ENCODE measurements at places on chromosomes 3 and 15. TPM values are rescaled to one million over a fixed set of nuclear protein-coding genes. Genes with fewer than 3 reads are reported as not detected.

CHMP2B gene
- 24.0 TPM for total RNA-seq

LRRC34 gene
- total RNA-seq = 4.6 TPM

CCR3 gene
- total RNA-seq = not detected

SLC22A14 gene
- total RNA-seq = not detected

PSTPIP1 gene
- total RNA-seq = not detected

IGF2BP2 gene
- 27.5 TPM for total RNA-seq

FGF7 gene
- total RNA-seq = 129 TPM

GNAT1 gene
- total RNA-seq = not detected

TGM4 gene
- not detected for total RNA-seq

CPNE9 gene
- total RNA-seq = not detected

SAMMSON gene
- not detected for total RNA-seq

AGTR1 gene
- total RNA-seq = 20.5 TPM

HIGD2B gene
- total RNA-seq = not detected

SCN5A gene
- total RNA-seq = 0.05 TPM

TF gene
- 0.12 TPM for total RNA-seq

TUSC7 gene
- not detected for total RNA-seq

FAM107A gene
- total RNA-seq = 1.2 TPM

SEMA3B gene
- total RNA-seq = 4.4 TPM

C3orf49 gene
- not detected for total RNA-seq

CFAP20DC gene
- total RNA-seq = 0.06 TPM

MNS1 gene
- total RNA-seq = 1.9 TPM

CHRM5 gene
- total RNA-seq = 0.06 TPM

TMEM115 gene
- 65.7 TPM for total RNA-seq

NKIRAS1 gene
- total RNA-seq = 11.4 TPM

TGM5 gene
- not detected for total RNA-seq

USP8 gene
- total RNA-seq = 22.8 TPM

CADM2 gene
- not detected for total RNA-seq

GOLGA8N gene
- 3.6 TPM for total RNA-seq

CLDN16 gene
- not detected for total RNA-seq

CTXN2 gene
- not detected for total RNA-seq

FANCD2OS gene
- not detected for total RNA-seq

GNB4 gene
- total RNA-seq = 21.3 TPM

THAP10 gene
- 1.5 TPM for total RNA-seq

MTFMT gene
- 21.5 TPM for total RNA-seq

KBTBD8 gene
- total RNA-seq = 0.31 TPM

GRM7 gene
- 0.98 TPM for total RNA-seq

PIGZ gene
- 10.6 TPM for total RNA-seq

PLEKHO2 gene
- 18.7 TPM for total RNA-seq

ZNF280D gene
- total RNA-seq = 19.3 TPM

STAC gene
- 0.05 TPM for total RNA-seq

MYO1E gene
- total RNA-seq = 76.5 TPM

TRPM1 gene
- total RNA-seq = not detected

ANKRD34C gene
- total RNA-seq = not detected
